ENCODE measurements at places on chromosomes 16 and 17. TPM values are rescaled to one million over a fixed set of nuclear protein-coding genes. Genes with fewer than 3 reads are reported as not detected.

- DNase-seq = no peak
These were observed 38.3 kb upstream of the RCVRN start for GRCh38 chr17:9943343-9943742.

GRCh38 chr16:89071686-89072547 is 21.7 kb upstream of the ACSF3 start:
- peak; percentile 53 for DNase-seq

- peak; percentile 64 for DNase-seq
These were observed 7.6 kb downstream of the AIPL1 start for GRCh38 chr17:6427279-6427781.

The ACSM2A gene
- not detected for total RNA-seq

DNA sequence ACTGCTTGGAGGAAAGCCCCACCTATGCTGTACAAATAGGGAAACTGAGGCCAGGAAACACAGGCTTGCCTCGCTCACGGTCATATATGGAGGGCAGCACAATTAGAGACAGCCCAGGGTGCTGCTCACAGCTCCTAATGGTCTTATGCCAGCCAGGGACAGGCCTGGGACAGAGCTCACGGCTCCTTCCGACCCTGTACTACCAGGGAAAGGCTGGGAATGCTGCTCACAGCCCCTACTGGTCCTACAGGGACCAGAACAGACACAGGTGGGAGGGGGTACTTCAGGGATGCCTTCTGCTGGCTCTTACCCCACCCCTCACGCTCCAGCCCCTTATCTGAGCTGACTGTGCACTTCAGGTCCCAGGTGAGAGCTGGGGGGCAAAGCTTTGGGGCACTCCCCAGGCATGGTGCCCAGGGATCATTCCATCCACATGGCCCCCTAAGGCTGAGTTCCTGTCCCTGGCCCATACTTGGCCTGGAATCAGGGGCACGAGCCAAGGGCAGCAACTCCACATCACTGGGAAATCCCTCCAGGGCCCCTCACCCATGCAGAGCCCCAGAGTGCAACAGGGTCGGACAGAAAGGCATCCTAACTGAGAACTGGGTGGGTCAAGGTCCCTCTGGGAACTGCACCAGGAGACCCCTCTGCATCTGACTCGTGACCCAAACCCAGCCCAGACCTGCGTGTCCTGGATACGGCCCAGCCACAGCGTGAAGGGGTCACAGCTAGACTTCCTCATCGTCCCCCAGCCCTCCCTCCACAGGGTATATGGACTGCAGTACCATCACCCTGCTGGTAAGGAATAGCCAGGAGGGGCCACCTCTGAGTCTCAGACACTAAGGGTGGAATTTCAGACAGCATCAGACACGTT is 5.9 kb downstream of the RHBDF1 start:
- no peak for DNase-seq

GRCh38 chr17:33982909-33983308 is 272.2 kb upstream of the CCL2 start:
- DNase-seq = no peak

The NEUROD2 gene
- total RNA-seq = not detected

- no peak for DNase-seq
These were observed 6.7 kb upstream of the BCAR1 start for GRCh38 chr16:75257886-75258806.

- DNase-seq = no peak
These were observed 74.1 kb upstream of the CDH5 start for GRCh38 chr16:66292241-66292935.

The WNK4 gene
- total RNA-seq = 3.4 TPM

- no peak for DNase-seq
These were observed 11.9 kb upstream of the SSTR5 start for GRCh38 chr16:1060416-1061340.

The DNASE1L2 gene
- 0.13 TPM for total RNA-seq

- DNase-seq = no peak
These were observed 40.8 kb downstream of the AKAP1 start for GRCh38 chr17:57125866-57126265.
